HFFc6 (cell line): ENCODE measurements at places on chromosomes 12 and 14. TPM values are rescaled to one million over a fixed set of nuclear protein-coding genes. Genes with fewer than 3 reads are reported as not detected.

- DNase-seq, result no peak
These were observed 92.5 kb downstream of the CALM1 start for GRCh38 chr14:90489306-90489705.

Gene IRAK3
- 0.74 to 4.4 TPM (median 1.2 TPM) in 3 replicates for total RNA-seq

GRCh38 chr12:56725723-56726102 is 614 bp upstream of the NACA start:
- DNase-seq, result no peak

Gene CLEC4C
- total RNA-seq, result not detected in 3 replicates

Gene CHMP4A
- 37.3 to 40.8 TPM (median 37.4 TPM) in 3 replicates for total RNA-seq

DNA sequence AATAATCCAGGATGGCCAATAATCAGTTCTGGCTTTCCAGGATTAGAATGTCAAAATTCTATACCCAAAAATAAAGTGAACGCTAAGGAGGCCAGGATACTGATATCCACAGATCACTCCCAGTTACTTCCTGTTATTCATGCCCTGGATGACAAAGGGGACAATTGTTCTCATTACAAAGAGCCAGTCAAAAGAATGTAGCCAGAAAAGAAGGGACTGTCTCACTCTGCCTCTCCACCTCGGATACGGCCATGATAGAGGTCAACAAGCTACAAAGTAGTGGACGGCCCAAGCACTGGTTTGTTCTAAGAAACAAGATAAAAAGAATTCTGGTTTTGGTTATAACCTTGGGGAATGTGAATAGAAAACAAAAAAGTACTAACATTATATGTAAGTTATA is 116.1 kb upstream of the ATF7IP start:
- DNase-seq, result no peak

- DNase-seq, result no peak
These were observed 28.3 kb downstream of the ATF7IP start for GRCh38 chr12:14393751-14394150.

GRCh38 chr12:6938353-6939190 is 5.0 kb upstream of the RNU7-1 start:
- DNase-seq, result no peak

Gene CPNE8
- not detected in 3 replicates for total RNA-seq

Gene LEMD3
- total RNA-seq, result 18.9 to 21.5 TPM (median 20.2 TPM) in 3 replicates

Gene ARMH4
- 2.6 to 6.8 TPM (median 4.8 TPM) in 3 replicates for total RNA-seq

DNA sequence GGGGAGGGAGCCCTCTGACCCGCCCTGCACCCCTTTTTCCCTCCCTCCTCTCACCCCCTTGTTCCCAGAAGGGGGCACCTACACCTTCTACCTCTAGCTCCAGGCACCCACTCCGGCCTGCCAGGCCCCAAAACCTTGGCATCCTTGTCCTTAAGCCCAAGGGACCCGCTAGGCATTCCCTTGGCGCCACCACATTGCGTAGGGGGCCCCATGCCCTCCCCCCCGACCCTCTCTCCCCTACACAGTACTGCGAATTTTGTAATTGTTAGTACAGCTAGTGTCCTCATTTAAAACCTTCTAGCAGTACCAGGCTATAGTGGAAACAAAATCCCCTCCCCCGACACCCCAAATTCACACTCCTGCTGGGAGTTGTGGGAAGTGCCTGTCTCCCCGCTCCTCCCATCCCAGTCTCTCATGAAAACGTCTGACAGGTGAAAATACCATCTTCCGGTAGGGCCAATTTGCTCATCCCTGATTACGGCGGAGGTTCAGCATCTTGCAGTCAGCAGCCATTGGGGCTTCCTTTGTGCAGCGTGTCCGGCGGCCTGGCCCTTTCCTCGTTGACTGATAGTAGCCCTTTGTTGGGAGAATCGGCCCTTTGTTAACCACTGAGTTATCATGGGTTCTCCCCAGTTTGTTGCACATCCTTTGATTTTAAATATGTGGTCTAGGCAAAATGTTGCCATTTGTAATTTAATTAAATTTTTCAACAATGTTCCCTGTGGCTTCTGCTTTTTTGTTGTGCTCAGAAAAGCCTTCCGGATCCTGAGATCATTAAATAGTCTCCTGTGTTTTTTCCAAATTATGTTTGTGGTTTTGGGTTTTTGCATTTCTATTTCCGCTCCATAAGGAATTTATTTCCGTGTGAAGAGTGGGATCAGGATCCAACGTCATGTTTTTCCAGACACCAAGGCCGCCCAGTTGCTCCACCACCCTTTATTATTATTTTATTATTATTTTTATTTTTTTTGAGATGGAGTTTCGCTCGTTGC is 7.9 kb upstream of the CEP170B start:
- no peak for DNase-seq

GRCh38 chr12:78636231-78636855 is 228.2 kb upstream of the SYT1 start:
- DNase-seq, result no peak

Gene ARHGEF40
- total RNA-seq, result 30.2 to 42.9 TPM (median 34.0 TPM) in 3 replicates

DNA sequence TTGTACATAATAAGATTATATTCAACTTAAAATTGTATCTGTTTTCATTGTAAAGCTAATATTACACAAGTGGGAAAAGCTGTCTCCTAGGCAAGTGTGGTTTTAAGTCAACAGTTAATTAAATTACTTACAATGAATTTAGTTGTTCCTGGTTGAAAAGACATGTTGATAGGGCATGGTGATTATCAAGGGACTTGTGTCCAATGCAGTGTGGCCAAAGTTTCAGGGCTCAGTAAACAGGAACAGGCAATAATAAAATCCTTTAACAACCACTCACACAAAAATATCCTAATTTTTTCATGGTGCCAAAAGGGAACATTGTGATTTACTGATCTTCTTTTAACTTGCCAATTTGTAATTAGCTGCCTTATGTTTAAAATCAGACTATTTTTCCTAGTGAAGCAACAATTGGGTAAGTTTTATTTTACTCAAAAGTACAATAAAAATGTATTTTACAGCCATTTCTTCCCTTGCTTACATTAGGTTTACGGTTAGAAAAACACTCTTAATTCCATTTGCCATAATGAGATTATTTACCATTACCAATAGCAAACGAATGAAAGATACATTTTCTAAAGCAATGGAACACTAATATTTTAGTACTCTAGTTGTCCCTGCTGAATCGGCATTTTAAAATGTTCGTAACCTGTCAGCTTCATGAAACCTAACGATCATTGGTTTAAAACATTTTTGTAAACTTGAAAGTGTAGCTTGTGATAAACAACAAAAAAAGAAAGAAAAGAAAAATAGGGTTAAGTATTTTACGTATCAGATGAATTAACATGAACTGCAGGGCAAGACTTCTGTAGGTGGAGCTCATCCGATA is 1.8 kb upstream of the WNK1 start:
- no peak for DNase-seq

Gene FOXM1
- total RNA-seq, result 39.4 to 90.7 TPM (median 75.9 TPM) in 3 replicates

DNA sequence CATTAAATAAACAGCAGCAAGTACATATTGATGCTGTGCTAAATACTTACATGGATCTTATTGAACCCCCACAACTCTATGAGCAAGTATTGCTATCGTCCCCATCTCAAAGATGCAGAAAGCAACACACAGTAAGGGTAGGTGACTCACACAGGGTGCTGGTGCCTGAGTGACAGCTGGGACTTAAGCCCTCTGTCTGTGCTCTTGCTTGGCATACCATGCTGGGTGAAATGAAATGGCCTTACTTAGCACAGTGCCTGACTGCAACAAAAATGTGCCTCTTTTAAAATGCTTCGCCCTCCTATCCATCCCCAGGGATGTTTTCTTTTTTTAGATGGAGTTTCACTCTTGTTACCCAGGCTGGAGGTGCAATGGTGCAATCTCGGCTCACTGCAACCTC is 788 bp downstream of the TEX52 start:
- DNase-seq, result no peak

Gene LRR1
- 15.3 to 26.1 TPM (median 24.4 TPM) in 3 replicates for total RNA-seq

DNA sequence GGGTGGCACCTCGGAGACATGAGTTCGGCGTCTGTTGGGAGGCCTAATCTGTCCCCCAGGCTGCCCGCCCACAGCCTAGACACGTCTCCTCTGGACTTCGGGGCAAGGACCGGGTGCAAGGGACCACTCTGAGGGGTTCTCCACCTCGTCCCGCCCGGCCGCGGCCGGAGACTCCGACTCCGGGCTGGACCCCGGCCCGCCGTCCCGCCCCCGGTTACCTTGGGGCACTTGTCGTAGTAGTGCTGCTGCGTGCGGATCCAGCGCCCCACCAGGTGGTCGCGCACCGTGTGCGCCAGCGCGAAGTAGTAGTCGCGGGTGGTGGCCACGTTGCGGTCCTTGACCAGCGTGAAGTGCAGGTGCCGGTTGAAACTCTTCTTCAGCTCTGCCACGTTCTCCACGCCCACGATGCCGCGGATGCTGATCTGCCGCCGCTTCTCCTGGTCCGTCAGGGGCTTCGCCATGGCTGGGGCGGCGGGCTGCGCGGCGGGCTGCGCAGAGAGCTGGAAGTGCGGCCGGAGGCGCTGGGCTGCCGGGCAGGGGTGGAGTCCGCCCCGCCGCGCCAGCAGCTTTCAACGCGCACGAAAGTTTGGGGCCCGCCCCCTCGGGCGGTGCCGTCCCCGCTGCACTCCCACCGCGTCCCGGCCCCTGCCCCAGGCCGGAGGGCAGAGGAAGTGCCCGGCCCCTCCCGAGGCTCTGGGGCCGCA is at the start of gene PYGL:
Gene PYGL (minus strand): TSS at position 541 of the 704 bp plus-strand sequence. CDS start 80 bp downstream, at position 461.
- DNase-seq, result peak; percentile 39

Gene ZFHX2
- total RNA-seq, result 0.63 to 5.4 TPM (median 3.1 TPM) in 3 replicates

Gene TIGAR
- total RNA-seq, result 29.9 to 47.5 TPM (median 45.4 TPM) in 3 replicates

Gene GPR132
- total RNA-seq, result 0.07 to 0.24 TPM in 2 of 3 replicates, not detected in the other

Gene SYNDIG1L
- total RNA-seq, result not detected in 2 replicates

DNA sequence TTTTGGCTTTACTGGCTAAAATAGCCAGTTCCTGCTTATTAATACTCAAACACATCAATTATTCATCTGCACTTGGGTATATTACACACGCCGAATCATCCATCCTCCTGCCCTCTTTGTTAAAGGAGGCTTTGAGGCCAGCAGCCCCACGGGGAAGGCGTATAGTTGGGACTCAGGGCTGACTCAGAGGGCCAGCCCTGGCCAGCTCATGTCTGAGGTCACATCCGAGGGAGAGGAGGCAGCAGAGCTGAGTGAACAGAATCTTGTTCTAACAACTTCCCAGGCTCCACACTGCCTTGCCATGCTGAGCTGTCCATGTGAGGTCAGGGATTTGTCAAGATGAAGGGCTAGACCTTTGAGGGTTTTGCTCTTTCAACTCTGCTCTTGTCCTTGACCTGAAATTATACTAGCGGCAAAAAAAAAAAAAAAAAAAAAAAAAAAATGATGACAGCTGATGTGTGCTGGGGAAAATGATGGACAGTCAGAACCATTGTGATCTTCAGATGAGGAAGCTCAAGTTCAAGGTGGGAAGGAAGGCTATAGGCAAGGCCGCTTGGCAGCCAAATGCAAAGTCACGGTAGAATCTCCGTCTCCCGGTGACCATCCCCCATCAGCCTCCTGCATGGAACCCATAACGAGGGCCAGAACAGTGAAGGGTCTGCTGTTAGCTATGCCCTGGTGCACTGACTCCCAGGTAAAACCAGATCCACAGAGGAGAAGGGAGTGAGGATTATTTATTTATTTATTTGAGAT is 12.5 kb upstream of the MARK3 start:
- DNase-seq, result peak; percentile 92

GRCh38 chr12:94080341-94081009 is 67.9 kb upstream of the PLXNC1 start:
- no peak for DNase-seq

Gene RNASE7
- total RNA-seq, result not detected in 3 replicates

- no peak for DNase-seq
These were observed 36.3 kb downstream of the BEST3 start for GRCh38 chr12:69662764-69663163.

DNA sequence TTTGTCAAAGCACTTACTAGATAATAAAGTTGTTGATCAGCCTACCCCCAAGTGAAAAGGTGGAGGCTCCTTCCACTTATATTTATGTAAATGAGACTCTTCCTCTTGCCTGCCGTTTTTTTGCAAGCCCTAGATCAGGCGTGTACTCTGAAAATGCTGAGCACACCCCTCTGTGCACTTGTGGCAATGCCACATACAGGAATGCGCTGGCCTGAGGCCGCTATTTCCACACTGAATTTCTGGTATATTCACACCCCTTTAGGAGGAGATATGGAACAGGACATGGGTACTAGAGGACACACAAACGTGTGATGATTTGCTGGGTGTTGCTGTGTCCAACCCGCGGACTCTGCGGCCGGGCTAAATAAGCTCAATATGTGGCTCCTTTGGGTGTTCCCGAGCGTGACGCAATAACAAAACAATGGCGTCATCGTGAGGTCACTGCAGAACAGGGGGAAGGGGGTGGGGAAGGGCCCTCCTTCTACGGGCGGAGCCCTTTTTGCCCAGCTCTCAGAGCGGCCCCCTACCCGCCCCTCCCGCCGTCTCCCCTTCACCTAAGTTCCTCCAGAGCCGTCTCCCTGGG is 554 bp upstream of the TSPAN31 start:
- DNase-seq, result peak; percentile 62

GRCh38 chr12:54026640-54027441 is 1.4 kb upstream of the HOXC6 start:
- DNase-seq, result no peak

DNA sequence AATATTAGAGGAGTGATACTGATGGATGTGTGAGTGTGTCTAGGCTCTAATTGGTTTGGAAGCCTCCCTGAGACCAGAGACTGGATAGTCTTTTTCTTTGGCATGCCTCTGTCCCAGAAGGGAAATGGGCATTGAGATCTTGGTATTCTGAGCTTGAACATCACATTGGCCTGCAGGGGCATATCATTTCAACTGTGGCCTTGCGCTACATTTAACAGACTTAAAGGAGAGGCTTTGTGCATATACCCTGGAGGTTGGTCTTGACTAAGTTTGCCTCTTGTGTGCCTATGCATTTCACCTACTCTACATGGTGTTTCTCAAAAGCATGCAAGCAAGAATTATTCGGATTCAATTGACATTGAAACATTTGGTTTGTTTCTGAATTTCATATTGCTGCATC is 185.4 kb downstream of the TMTC2 start:
- DNase-seq, result no peak

Gene NEDD1
- total RNA-seq, result 49.5 to 103 TPM (median 95.6 TPM) in 3 replicates

GRCh38 chr14:36019126-36019525 is 157.4 kb downstream of the PTCSC3 start:
- no peak for DNase-seq

Gene LRFN5
- total RNA-seq, result not detected in 3 replicates

DNA sequence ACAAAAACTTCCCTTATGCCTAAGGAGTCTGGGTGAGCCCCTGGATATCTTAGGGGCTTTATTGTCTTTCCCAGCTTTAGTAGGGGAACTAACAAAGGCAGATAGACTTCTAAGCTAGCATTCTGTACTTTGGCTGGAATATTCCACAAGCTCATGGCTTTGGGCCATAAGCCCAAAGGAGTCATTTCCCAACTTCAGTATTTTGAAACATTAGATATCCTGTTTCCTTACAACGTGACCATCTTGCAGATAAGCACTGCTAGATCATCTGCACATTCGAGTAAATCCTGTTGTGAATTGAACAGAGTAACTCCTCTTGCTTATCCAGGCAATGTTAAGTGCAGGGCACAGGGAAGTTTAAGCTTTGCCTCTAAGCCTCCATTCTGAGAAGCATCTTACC is 70.6 kb upstream of the ACTN1 start:
- peak; percentile 52 for DNase-seq

Gene NEDD8
- total RNA-seq, result 309 to 318 TPM (median 312 TPM) in 3 replicates

Gene IKZF4
- total RNA-seq, result 4.4 to 6.3 TPM (median 4.8 TPM) in 3 replicates

GRCh38 chr12:92136026-92136730 is 9.5 kb downstream of the BTG1 start:
- DNase-seq, result no peak

Gene TAS2R46
- total RNA-seq, result not detected in 3 replicates

Gene OR4Q3
- not detected in 3 replicates for total RNA-seq
